Activated CD4-positive, alpha-beta memory T cell treated with anti-CD3 and anti-CD28 coated beads for 36 hours (primary cell): ENCODE measurements at places on chromosomes 3 and 15. TPM values are rescaled to one million over a fixed set of nuclear protein-coding genes. Genes with fewer than 3 reads are reported as not detected.

DNA sequence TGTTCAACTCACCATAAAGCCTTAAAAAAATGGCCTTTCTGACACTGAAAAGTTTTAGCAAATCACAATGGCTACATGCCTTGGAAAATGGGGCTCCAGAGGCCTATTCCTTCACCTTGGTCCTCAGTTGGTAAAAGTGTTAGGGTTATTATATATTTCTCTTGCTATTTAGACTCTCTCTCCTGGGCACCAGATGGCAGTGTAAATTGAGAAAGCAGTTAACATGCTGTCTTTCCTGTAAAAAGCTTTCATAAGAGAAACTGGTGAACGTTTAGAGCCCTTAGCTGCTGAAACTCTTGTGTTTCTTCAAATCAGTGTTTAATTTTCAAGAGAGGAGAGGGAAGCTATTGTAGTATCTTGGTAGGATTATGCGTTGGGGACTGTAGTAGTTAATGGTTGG is 89.9 kb downstream of the LRTM1 start:
- no peak for DNase-seq

ADAMTS17 gene
- 1.2 TPM for total RNA-seq

DNA sequence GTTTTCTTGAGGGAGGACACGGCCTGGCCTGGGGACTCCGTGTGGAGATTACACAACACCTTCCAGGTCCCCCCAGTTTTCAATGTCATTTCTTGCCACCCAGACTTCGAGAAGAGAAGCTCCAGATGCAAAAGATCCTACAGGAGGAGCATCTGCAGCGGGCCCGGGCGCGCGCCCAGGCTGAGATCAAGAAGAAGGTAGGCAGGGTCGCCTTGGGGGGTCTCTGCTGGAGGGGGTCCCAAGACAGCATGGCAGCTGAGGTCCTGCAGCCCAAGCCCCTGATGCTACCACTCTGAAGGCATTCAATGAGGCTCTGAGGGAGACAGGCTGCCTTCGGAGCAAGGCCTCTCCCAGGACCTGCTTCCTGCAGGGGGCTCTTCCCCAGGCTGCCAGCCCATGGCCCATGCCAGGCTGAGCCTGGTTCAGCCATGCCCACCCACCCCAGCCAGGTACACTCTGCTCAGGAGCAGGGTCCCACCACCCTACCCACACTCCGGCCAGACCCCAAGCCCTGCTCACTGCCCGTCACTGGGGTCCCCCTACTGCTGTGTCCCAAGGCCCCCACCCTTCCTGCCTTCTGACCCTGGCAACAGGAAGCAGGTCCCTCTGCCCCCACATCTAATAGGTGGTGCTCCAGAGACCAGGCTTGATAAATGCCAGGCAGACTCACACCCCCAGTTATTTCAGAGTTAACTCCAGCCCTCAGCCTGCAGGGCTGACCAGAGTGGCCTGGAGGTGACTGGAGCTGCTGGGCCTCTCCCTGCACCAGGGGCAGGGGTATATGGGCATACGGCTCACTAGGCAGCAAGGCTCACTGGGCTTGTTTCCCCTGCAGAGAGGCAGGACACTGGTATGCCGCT is 40.0 kb downstream of the ZXDC start:
- DNase-seq = no peak

ZNF385D gene
- not detected for total RNA-seq
